ENCODE measurements at places on chromosomes 13 and 19.

GRCh38 chr19:16118489-16119033 lies 6.9 kb downstream of the RAB8A start:
- no peak for DNase-seq

DNA sequence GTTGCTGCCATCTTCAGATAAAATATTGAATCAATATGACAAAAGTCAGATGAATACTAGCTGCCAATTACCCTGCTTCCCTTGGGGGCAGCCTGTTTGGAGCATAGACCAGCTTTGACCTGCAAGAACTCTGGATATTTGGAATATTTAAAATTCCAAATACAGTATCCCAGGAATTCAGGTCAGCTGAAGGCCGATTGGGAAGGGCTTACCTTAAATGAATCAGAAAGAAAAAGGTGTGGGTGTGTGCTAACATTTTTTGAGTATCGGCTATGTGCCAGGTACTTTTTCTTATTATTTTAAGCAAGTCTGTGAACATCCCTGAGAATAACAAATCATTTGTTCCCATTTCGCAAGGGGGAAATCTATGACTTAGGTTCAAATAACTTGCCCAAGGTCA lies 1.8 kb upstream of the RUBCNL start:
- no peak for DNase-seq

GRCh38 chr13:78046331-78046730 lies 127.7 kb upstream of the EDNRB start:
- DNase-seq = no peak

GRCh38 chr13:20391597-20392452 lies 133.8 kb downstream of the CRYL1 start:
- DNase-seq = no peak

DNA sequence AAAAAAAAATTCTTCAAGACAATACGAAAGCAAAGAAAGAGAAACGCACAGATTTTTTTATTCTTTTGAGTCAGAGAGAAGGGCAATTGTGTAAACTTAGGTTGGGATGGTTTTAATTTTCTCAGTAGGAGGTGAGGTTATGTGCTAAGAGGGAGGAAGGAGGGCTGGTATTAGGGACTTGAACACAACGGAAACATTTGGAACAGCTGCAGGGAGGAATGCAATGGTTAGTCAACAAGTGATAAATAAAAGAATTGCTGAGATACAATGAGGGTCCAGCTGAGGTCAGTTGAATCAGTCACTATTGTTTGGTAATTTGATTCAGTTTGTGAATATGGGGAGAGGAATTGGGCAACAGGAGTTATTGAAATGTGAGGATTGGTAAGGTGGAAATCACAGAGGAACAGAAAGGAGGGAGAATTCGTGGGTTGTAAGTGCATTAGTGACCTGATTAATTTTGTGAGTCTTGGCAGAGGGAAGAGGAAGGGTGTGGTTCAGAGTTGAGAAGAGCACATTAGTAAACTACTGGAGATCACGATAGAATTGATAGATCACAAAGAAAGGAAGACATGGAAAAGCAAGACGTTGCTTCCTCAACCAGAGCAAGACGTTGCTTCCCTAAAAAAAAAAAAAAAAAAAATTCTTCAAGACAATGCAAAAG lies 499.5 kb upstream of the SPRY2 start:
- no peak for DNase-seq

DNA sequence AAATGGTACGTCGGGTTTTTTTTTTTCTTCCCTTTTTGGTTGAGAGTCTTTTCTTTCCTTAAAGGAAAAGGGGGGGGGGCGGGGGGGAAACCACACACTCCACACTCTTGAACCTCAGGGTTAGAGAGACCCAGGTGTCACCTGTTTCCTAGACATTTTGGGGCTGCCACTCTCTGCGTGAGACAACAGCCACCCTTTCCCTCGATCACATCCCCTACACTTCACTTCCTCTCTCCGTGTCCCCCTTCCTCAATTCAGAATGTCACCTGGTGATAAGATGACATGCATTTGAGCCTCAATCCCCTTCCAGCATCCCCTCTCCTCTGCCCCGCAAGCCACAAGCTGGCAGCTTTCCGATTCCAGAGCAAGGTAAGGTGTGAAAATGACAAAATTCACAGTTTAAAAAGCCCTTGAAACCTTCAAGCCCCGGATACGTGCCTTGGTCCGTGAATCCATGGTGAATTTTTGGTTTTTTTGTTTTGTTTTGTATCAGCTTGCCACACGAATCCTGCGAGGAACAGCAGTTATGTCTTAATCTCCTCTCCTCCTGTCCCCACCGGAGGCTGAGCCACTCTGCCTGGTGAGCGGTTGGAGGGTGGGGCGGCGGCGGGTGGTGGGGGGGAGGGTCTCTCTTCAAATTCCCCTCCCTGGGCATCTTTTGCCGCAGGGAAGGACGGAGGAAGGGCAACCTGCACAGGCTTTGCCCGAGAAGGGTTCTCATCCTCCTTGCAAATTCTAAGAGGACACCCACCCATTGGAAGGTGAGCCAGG lies 4.2 kb downstream of the PTPRS start:
- no peak for DNase-seq

DNA sequence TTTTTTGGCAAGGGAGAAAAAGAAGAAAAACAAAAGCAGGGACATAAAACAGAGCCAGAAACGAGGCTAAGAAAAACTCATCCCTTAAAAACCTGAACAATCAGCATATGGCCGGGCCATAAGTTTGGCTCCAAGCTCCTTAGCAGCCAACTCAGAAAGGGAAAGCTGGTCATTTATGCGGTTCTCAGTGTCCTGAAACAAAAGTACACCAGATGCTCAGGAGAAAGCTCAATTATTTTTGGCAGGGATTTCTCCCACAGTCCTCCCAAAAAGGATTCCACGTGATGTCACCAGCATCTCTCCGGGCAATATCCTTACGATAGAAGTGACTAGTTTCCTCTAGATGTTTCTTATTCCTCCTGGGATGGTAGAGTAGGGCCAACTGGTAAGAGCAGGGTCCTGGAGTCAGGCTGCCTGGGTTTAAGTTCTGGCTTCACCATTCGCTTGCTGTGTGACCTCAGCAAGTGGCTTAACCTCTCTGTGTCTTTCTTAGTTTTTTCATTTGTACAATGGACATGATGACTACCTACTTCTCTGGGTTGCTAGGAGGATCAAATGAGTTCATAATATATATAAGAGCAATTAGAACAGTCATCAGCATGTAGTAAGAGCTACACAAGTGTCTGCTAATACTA lies 34.0 kb downstream of the PIN1 start:
- peak; percentile 43 for DNase-seq

Data from cerebellar nuclear complex (tissue), 1 donor.